Stimulated activated naive CD8-positive, alpha-beta T cell treated with anti-CD3 and anti-CD28 coated beads, Interleukin-15, amount 100 ng/mL, for 72 hours (primary cell): ENCODE measurements at places on chromosomes 6 and 20.

DNA sequence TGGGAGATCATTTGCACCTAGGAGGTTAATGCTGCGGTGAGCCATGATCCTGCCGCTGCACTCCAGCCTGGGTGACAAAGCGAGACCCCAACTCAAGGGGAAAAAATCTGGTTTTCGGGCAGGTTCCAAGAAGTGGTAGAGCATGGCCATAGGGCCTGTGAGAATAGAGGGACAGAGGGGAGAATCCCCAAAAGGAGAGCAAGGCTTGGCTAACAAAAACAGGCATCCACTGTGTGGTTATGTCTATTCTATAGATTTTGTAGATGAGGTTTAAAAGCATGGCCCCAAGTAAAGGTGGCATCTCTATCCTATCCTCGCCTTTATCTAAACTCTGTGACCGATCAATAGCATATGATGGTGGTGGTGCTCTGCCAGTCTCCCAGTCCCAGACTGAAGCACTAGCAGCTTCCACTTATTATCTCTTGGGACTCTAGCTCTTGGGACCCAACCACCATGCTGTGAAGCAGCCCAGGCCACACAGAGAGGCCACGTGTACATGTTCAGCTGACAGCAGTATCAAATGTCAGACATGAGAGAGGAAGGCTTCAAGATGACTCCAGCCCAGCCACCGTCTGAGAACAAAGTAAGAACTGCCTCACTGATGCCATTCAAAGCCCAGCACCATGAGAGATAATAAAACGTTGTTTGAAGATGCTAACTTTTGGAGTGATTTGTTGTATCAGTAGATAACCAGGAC, 27.7 kb downstream of the EIF2S2 start:
- DNase-seq: no peak

- DNase-seq: no peak
These were observed 172.6 kb upstream of the KCNG1 start for GRCh38 chr20:51195419-51195901.

DNA sequence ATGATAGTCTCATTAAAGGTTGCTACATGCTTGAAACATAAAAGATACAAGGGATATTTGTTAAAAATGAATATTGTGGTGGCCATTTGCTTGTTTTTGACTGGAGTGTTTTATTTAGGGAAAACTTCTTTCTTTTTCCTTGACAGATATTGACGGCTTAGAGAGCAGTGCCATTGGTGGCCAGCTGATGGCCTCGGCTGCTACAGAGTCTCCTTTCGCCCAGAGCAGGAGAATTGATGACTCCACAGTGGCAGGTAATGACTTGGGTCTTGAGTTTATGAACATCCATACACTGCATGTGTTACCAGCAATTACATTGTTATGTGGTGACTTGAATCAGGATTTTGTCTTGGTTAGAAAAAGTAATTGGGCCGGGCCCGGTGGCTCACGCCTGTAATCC, 67.5 kb upstream of the PBOV1 start:
- no peak for DNase-seq

DNA sequence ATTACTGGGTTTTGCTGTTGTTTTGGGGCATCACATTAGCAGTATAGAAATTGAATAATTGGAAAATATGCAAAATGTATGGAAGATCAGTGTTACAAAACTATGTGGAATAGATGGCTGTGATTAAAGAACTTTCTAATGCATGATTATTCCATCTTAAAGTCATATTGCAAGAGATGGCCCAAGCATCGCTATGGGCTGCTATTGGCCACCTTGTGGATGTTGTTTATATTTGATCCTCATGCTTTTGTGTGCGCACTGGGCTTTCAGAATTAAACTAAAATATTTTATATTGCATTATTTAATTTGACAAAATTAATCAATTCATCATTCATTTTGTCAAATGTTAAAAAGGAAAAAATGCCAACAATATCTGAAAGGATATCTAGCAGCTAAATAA, 16.1 kb upstream of the HMGN3 start:
- no peak for DNase-seq

DNA sequence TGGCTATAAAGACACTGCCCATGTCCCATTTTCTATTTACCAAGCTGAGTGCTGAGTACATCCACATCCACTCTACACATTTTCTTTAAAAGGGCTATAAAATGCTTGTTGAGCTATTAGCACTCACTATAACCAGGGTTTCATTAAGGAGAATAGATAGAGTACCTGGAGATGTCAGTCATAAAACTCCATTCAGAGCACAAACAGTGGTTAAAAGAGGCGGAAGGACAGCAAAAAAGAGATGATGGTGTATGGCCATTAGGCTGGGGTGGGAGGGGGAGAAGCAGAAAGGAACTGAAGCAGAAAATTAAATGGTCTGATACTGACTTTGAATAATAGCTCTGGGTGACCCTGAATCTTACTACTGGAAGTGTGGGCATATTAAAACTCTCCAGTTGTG, 609.9 kb upstream of the MAP3K7 start:
- no peak for DNase-seq

DNA sequence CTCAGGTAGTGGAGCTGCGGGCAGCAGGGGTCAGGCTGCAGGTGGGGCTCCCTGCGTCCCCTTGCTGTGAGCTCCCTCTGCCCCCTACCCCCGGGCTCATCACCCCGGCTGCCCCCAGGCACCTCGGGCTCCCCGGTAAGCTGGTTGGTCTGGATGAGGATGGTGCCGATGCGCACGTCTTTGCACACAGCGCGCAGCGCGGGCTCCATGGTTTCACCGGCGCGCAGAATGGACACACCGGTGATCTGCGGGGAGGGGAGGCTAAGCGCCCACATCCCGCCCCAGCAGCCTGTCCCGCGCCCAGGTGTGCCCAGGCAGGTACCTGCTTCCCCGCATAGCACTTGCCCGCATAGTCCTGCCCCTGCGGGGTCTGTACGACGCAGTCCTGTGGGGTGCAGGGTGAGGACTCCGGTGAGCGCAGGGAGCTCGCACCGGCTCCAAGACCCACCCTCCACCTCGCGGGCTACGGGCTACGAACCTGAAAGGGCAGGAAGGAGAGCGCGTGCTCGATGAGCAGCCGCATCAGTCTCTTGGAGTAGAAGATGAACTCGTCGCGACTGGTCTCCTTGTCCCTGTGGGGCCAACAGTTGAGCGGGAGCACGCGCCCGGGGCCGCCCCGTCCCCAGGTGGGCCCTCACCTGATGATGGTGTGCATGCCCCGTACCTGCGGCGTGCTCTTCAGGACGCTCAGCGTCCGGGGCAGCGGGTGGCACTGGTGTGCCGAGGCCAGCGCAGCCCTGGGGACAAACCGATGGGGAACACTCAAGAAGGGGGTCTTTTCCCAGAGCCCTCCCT, 15.5 kb downstream of the UCKL1 start:
- peak; percentile 17 for DNase-seq

DNA sequence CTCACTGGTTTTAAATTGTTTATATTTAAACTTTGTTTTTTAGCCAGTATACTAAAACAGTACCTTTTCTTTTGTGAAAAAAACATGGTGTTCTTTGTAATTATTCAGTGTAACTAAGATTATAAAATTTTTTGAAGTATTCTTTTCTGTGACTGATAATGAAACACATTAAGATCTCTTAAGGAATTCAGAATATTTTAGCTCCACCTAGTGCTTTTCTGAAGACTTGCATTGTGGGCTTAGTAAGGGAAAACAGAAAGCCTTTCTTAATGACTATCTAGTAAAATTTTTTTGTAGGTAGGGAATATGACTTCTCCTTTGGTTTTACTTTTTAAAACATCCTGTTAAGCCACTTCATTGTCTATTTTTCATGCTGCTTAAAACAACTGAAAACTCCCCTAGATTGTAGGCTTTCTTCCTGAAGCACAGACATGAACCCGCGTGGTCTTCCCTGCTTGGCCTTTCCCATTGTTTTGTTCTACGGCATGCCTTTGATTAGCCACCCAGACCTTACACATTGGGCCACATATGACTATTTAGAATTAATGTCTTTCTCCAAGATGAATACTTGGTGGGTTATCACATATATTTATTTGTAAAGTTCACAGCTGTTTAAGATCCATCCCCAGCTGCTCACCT, 72.1 kb downstream of the AFDN start:
- DNase-seq: no peak

DNA sequence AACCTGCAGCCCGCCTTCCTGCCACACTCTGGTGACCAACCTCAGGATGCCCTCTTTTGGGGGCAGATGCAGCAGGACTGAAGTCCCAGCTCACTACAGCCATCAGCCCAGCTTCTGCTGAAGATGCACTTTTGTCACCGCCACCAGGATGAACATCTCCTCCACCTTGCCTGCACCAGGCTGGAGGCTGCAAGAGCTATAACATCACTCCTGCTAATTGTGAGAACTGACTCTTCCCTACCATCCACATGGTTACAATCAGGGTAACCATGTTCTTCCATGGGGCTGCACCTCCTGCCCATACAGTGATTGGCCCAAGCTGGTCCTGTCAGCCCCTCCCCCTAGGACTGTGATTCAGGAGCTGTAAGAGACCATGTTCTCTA, 2.0 kb upstream of the ACTL10 start:
- DNase-seq: no peak

GRCh38 chr6:5995949-5996713, 10.6 kb downstream of the NRN1 start:
- DNase-seq: no peak
